HuH-7.5 (cell line): ENCODE measurements at places on chromosomes 4 and X.

DNA sequence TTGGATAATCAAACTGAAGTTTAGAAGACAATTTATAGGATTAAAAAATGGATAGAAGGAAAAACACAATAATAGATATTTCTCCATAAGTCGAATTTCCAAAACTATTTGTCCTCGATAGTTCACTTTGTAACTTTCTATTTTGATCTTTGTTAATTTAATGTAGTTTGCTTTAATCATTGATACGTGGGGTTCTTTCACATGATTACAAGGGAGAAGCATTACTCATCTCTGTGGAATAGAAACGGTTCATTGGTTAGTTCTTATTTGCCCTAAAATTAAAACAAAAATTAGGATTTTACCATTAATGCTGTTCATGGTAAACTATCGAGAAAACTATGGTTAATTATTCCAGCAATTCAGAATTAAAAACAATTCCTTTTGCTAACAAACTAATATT is 2.1 kb downstream of the TET2 start:
- no peak for DNase-seq

GRCh38 chrX:46580613-46581012 is 7.0 kb downstream of the CHST7 start:
- DNase-seq: no peak

GRCh38 chrX:37409278-37409677 is 60.1 kb downstream of the PRRG1 start:
- no peak for DNase-seq

DNA sequence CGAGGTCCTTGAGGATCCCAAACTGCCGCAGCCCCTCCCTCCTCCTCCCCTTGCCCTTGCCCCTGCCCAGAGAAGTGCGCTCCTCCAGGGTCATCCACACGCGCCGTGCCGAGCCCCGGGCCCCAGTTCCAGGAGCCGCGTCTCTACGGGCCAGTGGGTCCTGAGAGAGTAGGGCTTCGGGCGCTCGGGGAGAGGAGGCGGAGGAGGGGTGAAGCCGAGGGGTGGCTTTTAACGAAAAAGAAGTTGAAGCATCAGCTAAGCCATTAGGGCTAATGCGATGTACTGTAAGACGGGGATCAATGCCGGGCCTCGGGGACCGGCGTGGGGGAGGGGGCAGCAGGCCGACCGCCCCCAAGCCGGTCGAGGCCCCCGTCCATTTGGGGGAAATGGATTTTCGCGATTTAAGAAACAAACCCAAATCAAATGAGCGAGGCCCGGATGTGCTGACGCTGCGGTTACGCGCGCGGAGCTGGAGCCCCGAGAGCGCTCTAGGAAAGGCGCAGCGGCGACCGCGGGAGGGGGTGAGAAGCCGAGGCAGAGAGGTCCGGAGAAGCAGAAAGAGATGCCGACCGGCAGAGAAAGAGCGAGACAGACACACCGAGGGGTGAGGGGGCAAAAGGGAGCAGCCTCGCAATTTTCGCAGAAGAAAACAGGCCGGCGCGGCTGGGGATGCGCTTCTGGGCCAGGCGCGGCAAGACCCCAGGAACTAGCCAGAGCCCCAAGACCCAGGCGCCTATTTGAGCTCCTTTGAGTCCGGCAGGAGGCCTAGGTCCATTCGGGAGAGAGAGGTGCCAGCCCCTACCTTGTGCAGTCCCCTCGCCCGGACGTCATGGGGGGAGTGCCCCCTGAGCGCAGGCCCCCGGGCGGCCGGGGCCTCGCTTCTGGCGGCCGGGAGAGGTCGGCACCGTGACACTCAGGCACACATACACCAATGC is 13.6 kb downstream of the HMX1 start:
- no peak for DNase-seq

- no peak for DNase-seq
Observed at GRCh38 chr4:169922632-169923276, 103.4 kb downstream of the MFAP3L start.

GRCh38 chrX:134641346-134641745 is 16.9 kb downstream of the PLAC1 start:
- DNase-seq: no peak

DNA sequence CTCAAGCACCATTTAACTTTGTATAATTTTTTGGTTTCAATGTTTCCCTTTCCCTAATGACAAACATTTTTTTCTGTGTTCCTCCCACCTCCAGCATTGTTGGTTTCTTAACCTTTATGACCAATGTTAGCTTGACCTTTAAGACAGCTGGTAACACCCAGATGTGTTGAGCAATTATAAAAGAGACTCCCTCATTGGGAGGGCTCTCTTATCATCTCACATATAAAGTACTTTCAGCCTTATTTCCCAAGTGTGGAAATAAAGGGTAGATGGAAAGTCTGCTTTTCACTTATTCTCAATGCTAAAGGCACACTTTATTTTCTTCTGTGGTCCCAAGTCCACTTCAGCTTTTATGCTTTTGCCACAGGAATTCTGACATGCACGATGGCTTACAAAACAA is 1420.4 kb downstream of the RAPGEF2 start:
- no peak for DNase-seq

DNA sequence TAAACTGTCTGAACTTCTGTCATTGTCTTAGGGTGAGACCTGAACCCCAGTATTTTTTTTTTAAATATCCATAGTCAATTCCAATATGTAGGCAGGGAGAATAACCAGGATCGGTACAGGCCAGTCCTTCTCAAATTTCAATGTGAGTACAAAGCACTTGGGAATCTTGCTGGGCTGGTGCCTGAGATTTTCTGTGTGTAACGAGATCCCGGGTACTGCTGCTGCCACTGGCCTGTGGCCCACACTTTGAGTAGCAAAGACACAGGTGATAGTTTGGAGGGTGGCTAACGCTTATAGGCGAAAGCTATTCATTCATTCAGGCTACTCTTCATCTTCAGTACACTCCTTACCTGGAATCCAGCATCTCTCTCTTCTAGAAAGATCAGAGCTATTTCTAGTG is 923.6 kb upstream of the TENM3 start:
- DNase-seq: no peak

DNA sequence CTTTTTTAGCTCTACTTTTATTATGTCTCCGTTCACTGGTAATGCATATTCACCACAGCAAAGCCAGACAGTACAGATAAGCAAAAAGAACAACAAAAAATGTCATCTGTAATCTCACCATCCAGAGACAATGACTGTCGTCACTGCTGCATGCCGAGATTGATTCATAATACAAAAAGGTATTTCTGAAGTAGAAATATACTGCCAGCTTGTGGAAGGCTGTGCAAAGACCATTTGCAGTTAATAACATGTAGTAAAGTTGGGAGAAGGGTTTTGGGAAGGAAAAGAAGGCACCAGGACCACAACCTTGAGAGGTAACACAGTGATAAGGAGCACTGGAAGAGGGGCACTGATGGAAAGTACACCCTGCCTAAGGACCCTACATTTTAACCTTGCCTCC is 223.0 kb upstream of the ZIC3 start:
- DNase-seq: no peak

DNA sequence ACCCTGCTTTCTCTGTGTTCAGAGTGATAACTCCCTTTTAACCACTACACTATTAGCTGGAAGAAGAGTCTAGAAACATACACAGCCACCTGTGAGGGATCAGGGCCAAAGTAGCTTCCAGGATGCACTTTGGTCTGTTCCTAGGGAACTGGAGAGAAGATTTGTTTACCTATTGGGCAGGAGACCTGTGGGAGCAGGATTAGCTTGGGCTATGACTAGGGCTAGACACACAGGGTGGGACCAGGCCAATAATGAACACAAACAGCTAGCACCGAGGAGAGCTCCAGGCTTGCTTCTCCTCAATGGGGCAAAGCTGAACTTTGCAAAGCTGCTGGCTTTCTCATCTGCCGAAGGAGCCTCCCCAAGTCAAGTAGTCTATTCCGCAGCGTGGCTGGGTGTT is 24.4 kb upstream of the MAP7D3 start:
- DNase-seq: no peak

GRCh38 chrX:47560934-47561658 is at the start of gene ARAF:
TSS of gene ARAF (plus strand) at chrX:47561205. CDS start at chrX:47562968, 1,763 bp downstream.
- DNase-seq: peak; percentile 69

DNA sequence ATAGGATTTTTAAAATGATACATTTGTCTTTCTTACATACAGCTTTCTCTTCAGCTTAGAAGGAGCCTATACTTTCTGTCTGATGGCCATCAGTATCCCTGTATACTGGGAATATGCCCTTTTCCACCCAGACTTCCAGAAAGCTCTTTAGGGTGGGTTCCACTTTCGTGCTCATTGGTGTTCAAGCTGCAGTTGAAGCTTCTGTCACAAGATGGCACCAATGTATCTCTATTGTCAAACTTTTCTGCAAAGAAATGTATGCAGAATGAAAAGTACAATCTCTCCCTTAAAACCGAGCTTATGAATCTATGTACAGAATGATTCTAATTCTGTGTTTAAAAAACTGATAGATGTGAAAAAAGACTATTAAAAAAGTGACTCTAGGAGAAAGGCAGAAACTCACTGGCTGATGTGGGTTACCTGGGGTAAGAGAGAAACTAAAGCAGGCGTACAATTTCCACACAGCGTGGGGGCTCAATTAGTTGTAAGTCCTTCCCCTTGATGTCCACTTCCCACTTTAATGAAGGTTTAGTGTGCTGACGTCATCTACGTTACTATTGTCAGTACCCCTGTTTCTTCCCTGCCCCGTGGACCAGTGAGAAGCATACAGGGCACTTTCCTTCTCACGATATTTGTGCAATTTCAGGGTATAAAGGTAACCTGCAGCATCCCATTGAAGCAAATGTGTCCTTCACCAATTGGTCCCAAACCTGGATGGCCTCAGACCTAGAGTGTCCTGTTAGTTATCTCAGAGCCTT is 57.3 kb upstream of the TCEAL2 start:
- no peak for DNase-seq

DNA sequence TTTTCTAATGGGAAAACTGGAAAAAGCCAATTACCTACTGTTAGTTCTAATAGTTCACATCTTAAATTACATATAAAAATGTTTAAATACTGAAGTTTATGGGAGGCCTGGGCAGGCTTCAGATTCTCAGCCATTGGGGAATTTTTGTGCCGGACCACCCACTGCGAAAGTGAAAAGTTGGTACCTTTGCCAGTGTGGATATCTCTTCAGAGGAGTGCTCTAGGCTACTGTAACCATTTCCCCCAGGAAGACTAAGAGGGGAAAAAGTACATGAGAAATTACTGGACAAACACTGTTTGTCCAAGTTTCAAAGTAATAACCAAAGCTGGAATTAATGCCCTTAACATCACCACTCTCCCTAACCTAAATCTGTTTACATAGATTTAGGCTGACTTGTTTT is 20.8 kb downstream of the PITX2 start:
- DNase-seq: no peak

DNA sequence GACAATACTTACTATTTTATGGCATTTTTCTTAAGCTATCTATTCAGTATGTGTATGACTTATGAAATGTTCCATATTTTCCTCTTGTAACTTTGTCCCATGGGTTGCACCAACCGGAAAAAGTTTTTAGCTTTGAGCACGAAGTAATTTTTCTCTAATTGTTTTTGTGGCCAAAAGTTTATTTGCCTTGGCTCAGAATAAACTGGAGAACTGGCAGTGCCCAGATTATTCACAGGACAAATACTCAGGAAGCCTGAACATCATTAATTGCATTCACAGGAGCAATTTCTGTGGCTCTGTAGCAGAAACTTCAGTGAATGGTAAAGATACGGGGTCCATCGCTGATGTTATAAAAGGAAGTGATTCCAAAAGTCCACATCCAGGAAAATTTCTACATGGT is 184.5 kb downstream of the ARHGAP10 start:
- DNase-seq: no peak

- no peak for DNase-seq
Observed at GRCh38 chr4:168920441-168921065, 89.5 kb downstream of the CBR4 start.
